Vein endothelial cell (primary cell): ENCODE measurements at places on chromosomes 6 and 20. TPM values are rescaled to one million over a fixed set of nuclear protein-coding genes. Genes with fewer than 3 reads are reported as not detected.

Gene COL20A1
- not detected in 2 replicates for total RNA-seq

Gene CPNE1
- total RNA-seq = 162 and 173 TPM in 2 replicates

Gene SLC17A3
- total RNA-seq = not detected in 2 replicates

Gene DYNLT2
- total RNA-seq = 0.98 and 1.1 TPM in 2 replicates

Gene CASS4
- total RNA-seq = under 0.01 TPM in 2 replicates

Gene CBLN4
- not detected in 2 replicates for total RNA-seq

Gene GPLD1
- 0.19 and 0.33 TPM in 2 replicates for total RNA-seq

Gene GINM1
- total RNA-seq = 40.8 and 48.0 TPM in 2 replicates

Gene SLC22A3
- not detected in 2 replicates for total RNA-seq
